ENCODE measurements at places on chromosomes 5 and 9.

DNA sequence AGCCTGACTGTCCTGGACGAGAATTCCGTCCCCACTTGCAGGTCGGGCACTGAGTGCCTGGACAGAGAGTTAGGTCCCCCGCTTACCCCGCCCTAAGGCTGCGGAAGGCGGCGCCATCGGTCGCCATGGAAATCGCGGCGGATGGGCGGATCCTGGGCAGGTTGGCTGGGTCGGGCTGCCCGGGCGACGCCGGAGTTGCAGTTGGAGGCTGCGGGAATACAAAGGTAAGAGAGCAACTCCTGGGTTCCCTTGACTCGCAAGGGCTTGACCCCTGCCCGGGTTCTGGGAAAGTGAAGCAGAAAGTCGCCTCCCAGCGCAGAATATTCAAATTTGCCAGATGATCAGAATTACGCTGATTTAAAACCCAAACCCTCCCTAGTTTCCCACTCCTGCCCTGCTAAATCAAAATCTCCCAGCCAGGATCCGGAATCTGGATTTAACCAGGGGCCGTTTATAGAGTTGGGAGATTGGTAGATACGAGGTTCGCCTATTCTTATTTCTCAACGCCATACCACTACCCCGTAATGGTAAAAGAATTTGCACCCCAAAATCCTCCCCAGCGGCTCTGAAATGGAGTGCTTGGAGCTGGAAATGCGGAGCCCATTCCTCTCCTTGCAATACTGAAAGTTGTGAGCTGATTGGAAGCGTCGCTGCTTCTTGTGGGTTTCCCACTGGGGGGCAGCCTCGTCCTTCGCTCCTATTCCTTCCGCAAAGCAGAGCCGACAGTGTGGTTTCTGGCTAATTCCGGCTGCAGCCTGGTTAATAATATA lies 156.4 kb upstream of the RASEF start:
- no peak for DNase-seq

DNA sequence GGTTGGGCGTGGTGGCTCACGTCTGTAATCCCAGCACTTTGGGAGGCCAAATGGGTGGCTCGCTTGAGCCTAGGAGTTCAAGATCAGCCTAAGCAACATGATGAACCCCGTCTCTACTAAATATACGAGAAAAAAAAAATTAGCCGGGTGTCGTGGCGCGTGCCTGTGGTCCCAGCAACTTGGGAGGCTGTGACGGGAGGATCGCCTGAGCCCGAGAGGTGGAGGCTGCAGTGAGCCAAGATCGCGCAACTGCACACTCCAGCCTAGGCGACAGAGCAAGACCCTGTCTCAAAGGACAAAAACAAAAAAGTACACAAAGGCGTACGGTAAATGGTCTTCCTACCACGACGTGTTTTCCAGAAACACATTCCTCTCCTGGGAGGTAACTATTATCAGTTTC lies 538 bp upstream of the BDP1 start:
- no peak for DNase-seq

DNA sequence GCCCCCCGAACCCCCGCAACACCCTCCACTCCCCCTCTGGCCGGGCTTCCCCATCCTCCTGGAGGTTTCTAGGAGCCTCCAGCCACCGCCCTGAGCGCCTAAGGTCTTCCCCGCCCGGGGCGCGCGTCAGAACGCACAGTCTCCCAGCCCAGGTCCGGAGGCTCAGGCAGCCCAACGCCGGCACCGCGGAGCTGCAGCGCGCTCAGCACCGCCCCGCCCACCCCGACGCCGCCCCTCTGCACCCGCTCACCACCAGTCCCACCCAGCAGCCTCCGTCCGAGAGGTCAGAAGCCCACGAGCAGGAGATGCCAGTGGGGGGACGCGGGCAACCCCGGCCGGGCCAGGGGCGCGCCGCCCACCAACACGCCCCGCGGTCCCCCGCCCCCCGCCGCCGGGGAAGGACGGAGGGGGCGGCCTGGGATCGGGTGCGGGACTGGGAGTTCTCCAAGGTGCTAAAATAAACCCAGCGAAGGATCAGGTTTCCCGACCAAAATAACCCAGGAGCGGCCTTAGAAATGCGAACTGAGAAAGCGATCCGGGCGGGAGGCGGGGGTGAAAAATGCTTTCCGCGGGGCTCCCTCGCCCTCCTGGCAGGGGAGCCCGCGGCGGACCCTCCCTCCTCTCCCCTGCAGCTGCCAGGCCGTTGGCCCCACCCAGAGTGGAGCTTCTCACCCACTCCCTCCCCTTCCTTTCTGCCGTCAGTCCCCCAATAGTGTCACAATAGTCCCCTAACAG lies 6.5 kb upstream of the FAM78A start:
- no peak for DNase-seq

DNA sequence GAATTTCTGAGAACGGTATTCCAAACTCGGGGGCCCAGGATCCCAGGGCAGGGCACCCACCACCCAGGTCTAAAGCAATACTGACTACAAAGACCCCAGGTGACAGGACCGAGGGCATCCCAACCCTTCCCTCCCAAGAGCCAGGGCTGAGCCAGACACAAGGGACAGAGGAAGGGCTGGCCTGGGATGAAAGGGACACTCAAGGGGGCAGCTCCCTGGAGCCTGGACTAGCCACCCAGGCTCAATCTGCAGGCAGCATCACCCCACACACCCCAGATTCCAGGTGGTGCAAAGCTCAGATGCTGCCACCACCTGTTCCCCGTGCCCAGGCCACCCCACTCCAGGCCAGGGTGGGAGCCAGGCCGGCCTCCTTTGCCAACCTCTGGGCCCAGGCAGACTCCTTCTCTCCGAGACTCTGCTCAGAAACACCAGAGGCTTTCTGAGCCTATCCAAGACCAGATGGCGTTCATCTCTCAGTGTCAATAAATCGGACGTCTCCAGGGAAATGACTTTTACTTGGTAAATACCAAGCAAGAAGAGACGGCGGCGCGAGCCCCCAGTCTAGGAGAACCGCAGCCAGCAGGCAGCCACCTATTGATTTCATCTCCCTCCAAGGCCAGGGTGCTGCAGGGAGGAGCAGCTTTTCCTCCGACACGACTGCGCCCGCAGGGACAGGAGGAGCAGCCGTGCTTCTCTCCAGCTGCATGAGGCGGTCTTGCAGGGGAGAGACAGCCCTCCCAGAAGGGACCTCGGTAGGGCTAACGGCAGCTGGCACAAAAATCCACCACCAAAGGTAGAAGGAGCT lies 94.1 kb upstream of the ADAMTS2 start:
- no peak for DNase-seq

GRCh38 chr9:128828719-128829452 lies 708 bp downstream of the SPOUT1 start:
- DNase-seq, result no peak
